Upper lobe of left lung (tissue), 6 donors: ENCODE measurements at places on chromosomes 7 and 10. TPM values are rescaled to one million over a fixed set of nuclear protein-coding genes. Genes with fewer than 3 reads are reported as not detected.
A peak's percentile ranks its signal among the peaks of the same experiment; 100 is the strongest.

GRCh38 chr10:11713186-11713743 lies 28.9 kb upstream of the ECHDC3 start:
- no peaks in the 10 kb centered on the region for H3K4me1 ChIP-seq
- H3K4me3 ChIP-seq: no peak overlapping the region
- H3K27ac ChIP-seq: no peak overlapping the region
- no peaks in the 10 kb centered on the region for H3K36me3 ChIP-seq
- no peaks in the 10 kb centered on the region for H3K27me3 ChIP-seq

DNA sequence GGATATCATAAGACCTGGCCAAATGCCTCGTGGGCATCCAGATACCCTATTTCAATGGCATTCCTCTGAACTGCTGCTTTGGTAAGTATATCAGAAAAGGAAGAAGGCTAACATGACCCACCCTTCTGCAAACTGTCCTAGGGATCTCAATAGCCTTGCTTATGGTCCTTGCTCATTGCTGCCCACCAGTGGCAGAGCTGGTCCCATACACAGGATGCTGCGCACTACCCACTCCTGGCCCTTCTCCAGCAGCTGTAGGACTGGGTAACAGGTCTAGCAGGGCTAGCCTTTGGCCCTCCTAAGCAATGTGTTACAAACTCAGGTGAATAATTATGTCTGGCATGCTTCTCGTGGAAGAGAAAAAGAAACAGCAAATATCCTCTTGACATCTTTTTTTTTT lies 72.5 kb downstream of the C10orf90 start:
- no peaks in the 10 kb centered on the region for H3K36me3 ChIP-seq
- no peaks in the 10 kb centered on the region for H3K27me3 ChIP-seq
- H3K27ac ChIP-seq: no peak overlapping the region
- DNase-seq: peak; percentile 47
- no peak overlapping the region for H3K4me3 ChIP-seq

CALML5 gene
- not detected for total RNA-seq

DNA sequence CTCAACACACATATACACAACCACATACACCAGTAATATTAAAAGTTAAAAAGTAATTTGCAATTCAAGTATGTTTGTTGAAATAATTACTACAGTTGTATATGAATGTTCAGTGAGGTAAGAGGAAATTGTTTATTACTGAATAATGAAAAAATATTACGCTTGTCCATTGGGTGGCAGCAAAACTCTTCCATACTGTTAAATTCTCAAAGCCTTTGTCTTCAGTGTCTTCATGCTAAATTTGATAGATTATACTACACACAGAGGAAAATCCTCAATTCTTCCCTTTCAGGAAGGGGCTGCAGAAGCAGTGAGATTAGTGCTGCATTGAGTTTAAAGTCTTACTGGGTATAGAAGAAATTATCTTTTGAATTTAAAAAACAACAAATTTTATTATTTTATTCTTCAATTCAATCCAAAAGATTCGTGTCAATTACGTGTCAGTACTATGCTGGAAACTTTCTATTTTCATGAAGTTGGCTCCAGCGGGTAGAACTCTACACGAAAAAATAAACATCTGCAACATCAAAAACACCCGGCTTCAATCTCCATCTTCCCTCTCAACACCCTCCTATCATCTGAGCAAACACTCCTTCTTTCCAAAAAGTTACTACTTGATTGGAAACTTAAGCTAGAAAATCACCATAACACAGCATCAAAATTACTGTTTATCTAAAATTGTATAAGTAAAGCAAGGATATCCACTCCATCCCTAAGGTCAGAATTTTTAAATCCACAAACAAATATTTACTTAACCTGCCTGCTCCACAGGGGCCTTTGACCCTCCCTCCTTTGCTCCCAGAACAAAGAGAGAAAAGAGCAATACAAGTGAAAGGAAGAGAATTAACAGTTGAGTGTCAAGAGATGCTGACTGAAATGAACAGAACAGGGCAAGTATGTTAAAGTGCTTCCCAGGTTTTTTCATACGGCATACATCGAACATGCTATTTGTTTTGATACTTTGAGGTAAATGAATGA lies 37.0 kb upstream of the TES start:
- H3K27ac ChIP-seq: no peak overlapping the region
- H3K36me3 ChIP-seq: no peaks in the 10 kb centered on the region
- H3K4me3 ChIP-seq: no peak overlapping the region
- no peak for DNase-seq

WNT2 gene
- 7.7 TPM for total RNA-seq

DNA sequence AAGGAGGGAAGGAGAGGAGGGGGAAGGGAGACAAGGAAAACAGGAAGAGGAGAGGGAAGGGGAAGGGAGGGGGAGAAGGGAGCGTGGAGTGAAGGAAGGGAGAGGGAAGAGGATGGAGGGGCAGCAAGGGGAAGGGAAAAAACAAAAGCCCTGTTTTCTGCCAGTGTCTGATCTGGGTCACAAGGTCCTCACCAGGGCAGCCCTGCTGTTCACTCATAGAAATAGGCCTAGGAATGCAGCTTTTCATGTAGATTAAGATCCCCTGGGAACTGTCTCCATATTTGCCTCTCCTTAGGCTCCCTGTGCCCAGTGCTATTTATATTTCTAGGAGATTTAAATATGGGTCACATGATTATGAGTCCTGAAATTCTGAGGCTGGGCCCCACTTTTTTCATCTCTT lies 790.7 kb downstream of the TNS3 start:
- no peaks in the 10 kb centered on the region for H3K4me1 ChIP-seq
- H3K27me3 ChIP-seq: no peaks in the 10 kb centered on the region
- no peak overlapping the region for H3K27ac ChIP-seq
- no peak for DNase-seq
- H3K36me3 ChIP-seq: no peaks in the 10 kb centered on the region

- no peaks in the 10 kb centered on the region for H3K36me3 ChIP-seq
- DNase-seq: no peak
- H3K27me3 ChIP-seq: no peaks in the 10 kb centered on the region
- H3K4me1 ChIP-seq: no peaks in the 10 kb centered on the region
- no peak overlapping the region for H3K27ac ChIP-seq
Observed at GRCh38 chr7:11584406-11585031, 247.5 kb downstream of the THSD7A start.

DNA sequence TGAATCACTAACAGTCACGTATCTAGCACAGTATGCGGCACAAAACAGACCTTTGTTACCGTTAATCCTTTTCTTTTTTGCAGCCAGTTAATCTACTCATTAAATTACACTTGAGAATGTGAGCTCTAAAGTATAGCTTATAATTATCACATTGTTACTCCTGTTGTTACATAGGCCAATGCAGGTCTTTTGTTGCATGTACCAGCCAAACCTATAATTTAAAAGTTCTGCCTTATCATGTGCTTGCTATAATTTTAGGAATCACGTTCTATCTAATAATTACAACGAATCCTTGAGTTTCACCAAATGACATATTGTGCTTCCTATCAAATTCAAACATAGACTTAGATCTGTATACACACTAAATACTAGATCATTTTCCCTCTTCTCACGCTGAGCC lies 245.1 kb downstream of the DGKI start:
- no peaks in the 10 kb centered on the region for H3K4me1 ChIP-seq
- no peak for DNase-seq
- H3K27me3 ChIP-seq: no peaks in the 10 kb centered on the region
- H3K36me3 ChIP-seq: no peaks in the 10 kb centered on the region
- H3K4me3 ChIP-seq: no peak overlapping the region

GRCh38 chr10:77820349-77820748 lies 106.2 kb downstream of the DLG5 start:
- no peaks in the 10 kb centered on the region for H3K27me3 ChIP-seq
- DNase-seq: no peak
- peaks cover 78% of the 10 kb centered on the region for H3K36me3 ChIP-seq
- H3K4me3 ChIP-seq: no peak overlapping the region
- no peak overlapping the region for H3K27ac ChIP-seq

- no peak overlapping the region for H3K4me3 ChIP-seq
- no peaks in the 10 kb centered on the region for H3K36me3 ChIP-seq
- no peaks in the 10 kb centered on the region for H3K27me3 ChIP-seq
- H3K4me1 ChIP-seq: no peaks in the 10 kb centered on the region
Observed at GRCh38 chr10:69831231-69831855, 29.6 kb downstream of the COL13A1 start.

DNA sequence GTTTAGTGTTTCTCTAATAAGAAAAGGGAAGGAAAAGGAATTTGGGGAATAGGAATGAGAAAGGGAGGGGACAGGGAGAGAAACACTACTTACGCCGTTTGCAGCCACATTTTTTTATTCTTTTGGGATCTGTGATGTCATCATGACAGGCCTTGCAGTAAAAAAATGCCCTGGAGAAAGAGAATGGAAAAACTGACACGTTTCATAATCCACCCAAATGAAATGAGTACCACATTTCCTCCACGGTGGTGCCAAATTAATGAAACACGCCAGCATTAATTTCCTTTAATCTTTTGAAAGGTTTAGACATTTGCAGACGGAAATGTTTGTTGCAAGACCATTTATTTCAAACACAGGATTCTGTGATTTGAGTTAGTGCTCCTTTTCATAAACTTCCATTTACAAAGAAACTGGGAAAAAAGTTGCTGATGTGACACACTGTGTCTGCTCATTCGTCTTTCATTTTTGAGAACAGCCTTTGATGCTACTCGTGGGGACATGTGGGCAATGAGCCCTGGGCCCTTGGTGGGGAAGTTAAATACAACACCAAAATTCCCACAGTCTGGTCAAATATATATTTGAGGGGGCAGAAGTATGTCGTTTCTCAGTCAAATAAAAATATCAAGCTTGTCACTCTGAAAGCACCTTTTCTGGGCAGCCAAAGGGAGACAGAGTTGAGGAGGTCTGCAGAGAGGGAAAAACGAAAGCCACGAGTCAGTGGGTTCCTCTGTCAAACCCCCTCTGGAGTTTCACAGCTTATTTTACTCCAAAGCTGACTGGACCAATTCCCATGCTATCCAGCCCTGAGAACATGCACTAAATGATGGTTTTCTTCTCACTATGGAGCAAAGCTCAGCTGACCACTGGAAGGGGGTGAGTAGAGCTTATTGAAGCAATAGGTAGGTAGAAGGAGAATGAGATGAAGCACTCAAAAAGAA lies 625.5 kb downstream of the KCNMA1 start:
- no peaks in the 10 kb centered on the region for H3K4me1 ChIP-seq
- H3K36me3 ChIP-seq: no peaks in the 10 kb centered on the region

DNA sequence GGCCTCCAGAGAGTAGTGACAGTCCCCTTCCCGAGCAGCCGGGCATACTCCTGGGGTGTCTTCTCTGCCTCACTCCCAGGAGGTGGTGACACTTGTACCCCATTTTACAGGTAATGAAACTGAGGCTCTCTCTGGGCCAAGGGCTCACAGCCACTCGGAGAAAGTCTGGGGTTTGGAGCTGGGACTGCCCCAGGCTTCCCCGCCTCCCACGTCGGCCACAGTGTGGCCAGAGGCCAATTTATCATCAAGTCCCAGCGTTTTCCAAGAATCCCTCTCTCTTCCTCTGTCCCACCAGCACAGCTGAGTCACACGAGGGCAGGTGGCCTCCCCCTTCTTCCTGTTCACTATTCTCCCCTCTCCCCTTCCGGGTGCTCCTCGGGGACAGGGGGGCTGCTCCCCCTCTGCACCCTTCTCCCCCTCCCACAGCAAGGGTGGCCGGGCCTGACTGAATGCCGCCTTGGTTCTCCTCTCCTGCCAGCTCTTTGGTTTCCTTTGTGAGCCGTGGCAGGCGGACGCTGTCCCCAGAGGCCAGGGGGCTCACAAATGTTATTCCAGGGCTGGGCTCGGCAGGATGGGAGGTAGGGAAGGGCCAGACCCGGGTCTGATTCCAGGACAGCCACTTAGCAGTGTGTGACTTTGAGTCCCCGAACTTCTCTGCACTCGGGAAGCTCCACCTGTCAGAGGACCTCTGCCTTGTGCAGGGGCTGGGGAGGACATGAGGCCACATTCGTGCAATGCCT lies 17.7 kb downstream of the CLIP2 start:
- no peaks in the 10 kb centered on the region for H3K27me3 ChIP-seq
- no peak overlapping the region for H3K27ac ChIP-seq
- peak overlapping the region; percentile 20 for H3K4me3 ChIP-seq
- H3K36me3 ChIP-seq: no peaks in the 10 kb centered on the region

DNA sequence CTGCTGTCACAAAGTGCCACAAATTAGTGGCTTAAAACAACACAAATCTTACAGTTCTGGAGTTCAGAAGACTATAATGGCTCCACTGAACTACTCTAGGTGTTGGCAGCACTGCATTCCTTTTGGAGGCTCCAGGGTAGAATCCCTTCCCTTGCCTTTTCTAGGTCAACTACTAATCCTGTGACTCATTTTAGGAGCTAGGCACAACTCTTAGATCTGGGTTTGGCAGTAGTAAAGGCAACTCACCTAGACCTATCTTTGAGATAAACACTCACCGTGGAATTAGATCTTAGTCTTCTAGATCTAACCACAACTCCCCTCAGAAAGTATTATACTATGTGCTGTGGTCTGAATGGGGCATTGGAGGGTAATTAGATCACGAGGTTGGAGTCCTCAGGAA lies 60.4 kb downstream of the ANKIB1 start:
- no peak overlapping the region for H3K4me3 ChIP-seq
- H3K27ac ChIP-seq: no peak overlapping the region
- no peak for DNase-seq
- H3K36me3 ChIP-seq: no peaks in the 10 kb centered on the region
- no peaks in the 10 kb centered on the region for H3K4me1 ChIP-seq

GPR141 gene
- total RNA-seq: 4.2 TPM
